ENCODE measurements at places on chromosomes 16 and 17.

- DNase-seq, result no peak
Observed at GRCh38 chr16:56143666-56144065, 47.6 kb upstream of the GNAO1 start.

- no peak for DNase-seq
Observed at GRCh38 chr16:59973966-59974365, 1239.8 kb upstream of the GOT2 start.

- DNase-seq, result no peak
Observed at GRCh38 chr17:56326001-56326359, 172.7 kb downstream of the ANKFN1 start.

DNA sequence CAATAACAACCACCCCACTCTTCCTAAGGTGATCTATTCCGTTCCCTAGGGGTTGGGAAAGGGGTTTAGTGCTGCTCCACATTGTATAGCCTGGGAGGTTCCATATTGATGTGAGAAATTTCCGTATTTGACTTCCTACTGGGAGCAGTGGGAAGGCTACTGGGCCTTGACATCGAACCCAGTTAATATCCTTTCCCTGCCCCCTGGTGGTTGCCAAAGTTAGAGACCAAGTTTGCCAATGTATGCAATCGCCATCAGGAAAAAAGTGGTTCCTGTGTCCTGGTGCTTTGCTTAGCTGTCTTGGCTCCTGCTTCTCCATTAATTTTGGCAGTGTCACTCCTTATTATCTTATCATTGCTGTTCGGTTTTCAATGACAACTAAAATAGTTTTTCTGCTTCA lies 914.9 kb downstream of the KCNJ2 start:
- DNase-seq, result peak; percentile 26

DNA sequence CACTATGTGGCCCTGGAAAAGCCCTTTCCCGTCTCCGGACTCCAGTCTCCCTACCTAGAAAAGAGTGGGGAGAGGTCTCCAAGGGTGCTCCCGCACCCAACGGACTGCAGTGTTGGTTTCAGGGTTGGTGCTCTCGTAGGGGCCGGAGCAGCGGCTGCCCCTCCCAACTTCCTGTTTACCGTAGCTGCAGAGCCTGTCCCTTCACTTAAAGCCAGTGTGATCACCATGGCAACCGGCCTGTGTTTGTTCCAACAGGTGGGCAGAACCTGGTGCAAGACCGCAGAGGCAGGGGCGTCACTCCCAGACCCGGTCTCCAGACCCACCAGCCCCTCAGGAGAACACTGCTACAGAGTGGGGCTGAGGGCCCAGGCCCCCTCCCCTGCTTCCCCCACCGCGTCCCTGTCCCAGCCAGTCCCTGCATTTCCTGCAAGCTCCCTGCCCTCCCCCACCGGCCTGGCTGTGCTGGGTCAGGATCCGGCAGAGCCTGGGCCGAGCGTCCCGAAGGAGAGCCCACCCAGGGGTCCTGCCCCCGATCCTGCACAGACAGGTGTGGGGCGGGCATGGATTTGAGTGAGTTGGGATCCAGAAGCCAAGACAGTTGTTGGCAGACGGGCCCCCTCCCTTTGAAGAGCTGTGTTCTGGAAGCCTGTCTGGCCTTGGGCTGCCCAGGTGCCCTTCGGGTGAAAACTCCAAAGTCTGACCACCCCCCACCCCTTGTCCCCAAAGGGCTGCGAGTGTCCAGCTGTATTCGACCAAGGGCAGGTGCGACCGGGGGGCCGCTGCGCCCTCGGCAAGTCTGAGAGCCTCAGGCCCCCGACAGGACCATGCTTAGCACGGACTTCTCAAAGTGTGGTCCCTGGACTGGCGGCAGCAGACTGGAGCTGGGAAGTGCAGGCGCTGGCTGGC lies 1.5 kb upstream of the BAIAP3 start:
- DNase-seq, result peak; percentile 42

DNA sequence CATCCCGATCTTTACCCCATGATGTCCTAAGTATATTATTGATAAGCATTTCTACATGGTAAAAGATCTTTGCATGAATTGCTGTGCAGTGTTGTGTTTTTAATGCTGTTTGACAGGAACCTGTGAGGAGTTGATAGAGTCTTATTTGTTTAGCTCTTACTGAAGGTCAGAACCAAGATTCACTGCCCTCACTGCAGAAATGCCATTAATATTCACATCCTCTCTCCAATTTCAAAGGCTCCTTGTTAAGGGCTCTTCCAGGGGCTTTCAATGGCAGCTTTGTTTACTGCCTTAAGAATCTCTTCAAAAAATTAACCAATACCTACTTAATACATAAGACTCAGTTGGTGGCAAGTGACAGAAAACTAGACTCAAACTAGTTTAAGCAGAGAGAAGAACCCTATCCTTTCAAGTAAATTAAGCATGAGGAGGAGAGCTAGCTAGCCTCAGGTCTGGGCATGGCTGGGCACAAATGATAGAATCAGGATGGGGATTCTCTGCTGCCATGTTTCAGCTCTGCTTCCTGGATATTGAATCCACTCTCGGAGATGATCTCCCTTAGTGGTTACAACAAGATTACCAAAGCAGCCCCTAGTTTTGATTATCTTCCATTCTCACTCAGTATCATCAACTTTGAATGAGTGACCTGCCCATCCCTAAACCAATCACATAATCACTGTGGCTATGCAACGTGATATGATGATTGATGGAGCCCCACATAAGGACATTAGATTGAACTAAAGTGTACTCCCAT lies 311.8 kb downstream of the CDH11 start:
- no peak for DNase-seq

DNA sequence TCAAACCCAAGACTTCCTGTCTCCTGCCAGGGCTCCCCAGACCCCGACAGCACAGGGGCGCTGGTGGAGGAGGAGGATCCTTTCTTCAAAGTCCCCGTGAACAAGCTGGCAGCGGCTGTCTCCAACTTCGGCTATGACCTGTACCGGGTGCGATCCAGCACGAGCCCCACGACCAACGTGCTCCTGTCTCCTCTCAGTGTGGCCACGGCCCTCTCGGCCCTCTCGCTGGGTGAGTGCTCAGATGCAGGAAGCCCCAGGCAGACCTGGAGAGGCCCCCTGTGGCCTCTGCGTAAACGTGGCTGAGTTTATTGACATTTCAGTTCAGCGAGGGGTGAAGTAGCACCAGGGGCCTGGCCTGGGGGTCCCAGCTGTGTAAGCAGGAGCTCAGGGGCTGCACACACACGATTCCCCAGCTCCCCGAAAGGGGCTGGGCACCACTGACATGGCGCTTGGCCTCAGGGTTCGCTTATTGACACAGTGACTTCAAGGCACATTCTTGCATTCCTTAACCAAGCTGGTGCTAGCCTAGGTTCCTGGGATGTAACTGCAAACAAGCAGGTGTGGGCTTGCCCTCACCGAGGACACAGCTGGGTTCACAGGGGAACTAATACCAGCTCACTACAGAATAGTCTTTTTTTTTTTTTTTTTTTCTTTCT lies 8.1 kb downstream of the SERPINF1 start:
- peak; percentile 62 for DNase-seq

DNA sequence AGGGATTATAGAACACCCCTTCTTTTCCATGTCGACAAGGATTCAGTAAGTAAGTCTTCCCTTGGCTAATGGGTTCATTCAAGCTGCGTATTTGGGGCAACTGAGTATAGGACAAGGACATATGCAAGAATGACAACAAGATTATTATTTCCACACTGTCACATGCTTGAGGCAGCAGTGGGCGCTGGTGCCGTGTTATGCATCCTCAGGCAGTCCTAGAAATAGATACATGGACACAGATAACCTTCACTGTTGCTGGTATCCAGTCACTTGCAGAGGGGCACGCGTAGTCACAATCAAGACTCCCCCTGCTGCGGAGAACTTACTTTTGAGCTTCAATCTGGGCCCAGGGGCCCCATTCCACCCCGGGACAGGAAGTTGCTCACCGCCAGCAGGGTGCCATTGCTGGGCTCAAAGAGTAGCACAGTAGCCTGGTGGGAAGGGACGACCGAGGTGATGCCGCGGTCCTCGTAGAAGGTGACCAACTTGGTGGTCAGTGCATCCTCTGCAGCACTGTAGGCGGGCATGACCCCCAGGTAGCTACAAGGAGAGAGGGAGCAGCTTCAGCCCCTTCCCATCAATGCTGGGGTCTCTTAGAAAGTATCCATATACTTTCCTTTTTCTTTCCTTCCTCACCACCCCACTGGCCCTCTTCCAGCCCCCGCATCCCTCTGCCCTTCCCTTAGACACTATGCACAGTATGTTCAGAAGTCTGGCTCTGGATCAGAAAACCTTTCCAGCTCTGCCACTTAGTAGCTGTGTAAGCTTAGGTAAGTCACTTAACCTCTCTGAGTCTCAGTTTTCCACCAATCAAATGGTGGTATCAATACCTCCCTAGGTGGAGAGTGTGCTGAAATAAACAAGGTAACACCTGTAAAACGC lies 804 bp downstream of the CRYM start:
- no peak for DNase-seq

GRCh38 chr16:77195411-77195810 lies 3.8 kb upstream of the SYCE1L start:
- DNase-seq, result no peak

DNA sequence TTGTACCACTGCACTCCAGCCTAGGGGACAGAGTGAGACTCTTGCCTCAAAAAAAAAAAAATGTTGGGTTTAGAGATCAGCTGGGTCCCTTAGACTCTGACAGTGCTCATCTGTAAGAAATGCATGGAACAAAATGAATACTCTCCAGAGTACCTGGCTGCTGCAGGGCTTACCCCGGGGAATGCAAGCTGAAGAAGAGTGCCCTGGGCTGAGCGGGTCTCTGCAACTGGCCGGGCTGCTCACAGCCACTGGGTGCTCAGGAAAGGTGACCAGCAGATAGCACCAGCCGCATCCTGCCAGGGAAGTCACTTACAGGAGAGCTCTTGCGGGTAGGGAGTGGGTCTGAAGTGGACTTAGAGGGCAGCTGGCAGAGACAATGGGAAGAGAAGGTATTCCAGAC lies 82.1 kb downstream of the GAS7 start:
- no peak for DNase-seq

- DNase-seq, result peak; percentile 64
Observed at GRCh38 chr17:2049333-2050299, 5.3 kb upstream of the HIC1 start.

GRCh38 chr16:7722761-7723160 lies 390.1 kb downstream of the RBFOX1 start:
- DNase-seq, result no peak

- DNase-seq, result no peak
Observed at GRCh38 chr17:71558901-71559300, 561.9 kb upstream of the SOX9 start.

GRCh38 chr16:30350134-30350871 lies 4.8 kb downstream of the CD2BP2 start:
- peak; percentile 60 for DNase-seq

DNA sequence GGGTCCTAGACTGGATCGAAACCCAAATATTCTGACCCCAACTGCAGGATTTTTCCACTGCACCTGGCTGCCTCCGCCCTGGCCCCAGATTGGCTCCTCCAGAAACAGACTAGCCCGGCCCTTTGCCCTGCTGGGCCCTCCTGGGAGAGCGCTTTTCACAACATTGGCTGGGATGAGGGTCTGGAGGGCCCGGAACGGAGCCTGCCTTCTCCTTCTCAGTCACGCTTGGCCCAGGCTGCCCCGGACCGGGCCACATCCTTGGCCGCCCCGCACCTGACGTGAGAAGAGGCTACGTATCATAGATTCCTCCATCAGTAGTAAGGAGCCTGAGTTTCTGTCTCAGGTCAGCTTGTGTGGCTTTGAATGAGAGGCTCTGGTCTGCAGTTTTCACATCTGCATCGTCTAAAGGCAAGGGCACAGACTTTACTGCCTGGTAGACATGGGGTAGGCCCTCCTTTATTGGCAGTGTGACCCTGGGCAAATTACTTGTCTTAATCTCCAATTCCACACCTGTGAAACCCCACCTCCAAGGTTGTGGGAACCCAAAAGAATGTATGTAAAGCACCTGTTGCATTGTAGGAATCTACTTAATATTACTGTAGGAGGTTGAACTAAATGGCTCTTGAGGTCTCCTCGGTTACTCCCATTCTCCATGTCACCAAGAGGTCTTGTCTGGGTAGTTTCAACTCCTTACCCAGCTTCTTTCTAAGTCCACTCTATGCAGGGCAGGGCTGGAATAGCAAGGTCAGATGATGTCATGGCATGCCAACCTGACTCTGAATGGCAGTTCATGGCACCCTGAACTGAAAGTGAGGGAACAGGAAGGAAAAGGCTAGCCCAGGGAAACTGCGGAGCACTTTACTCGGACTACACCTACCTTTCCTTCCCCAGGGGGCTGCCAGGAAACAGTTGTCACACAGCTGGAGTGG lies 661 bp downstream of the LRRC3C start:
- peak; percentile 78 for DNase-seq

DNA sequence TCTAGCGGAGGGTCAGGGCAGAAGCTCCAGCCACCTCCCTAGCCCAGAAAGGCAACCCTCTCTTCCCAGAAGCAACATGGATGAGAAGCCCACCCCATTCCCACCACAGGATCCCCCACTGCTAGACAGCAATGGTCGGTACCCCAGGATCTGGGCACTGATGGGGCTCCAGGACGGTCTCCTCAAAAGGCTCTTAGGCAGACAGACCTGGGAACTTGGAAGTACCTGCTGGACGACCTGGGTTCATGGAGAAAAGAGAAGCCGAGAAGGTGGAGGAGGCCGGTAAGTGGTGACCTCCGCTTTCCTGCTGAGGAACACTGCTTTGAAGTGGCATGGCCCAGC lies 96.6 kb downstream of the TBC1D16 start:
- DNase-seq, result no peak

- DNase-seq, result no peak
Observed at GRCh38 chr16:10776280-10776679, 32.6 kb downstream of the NUBP1 start.

DNA sequence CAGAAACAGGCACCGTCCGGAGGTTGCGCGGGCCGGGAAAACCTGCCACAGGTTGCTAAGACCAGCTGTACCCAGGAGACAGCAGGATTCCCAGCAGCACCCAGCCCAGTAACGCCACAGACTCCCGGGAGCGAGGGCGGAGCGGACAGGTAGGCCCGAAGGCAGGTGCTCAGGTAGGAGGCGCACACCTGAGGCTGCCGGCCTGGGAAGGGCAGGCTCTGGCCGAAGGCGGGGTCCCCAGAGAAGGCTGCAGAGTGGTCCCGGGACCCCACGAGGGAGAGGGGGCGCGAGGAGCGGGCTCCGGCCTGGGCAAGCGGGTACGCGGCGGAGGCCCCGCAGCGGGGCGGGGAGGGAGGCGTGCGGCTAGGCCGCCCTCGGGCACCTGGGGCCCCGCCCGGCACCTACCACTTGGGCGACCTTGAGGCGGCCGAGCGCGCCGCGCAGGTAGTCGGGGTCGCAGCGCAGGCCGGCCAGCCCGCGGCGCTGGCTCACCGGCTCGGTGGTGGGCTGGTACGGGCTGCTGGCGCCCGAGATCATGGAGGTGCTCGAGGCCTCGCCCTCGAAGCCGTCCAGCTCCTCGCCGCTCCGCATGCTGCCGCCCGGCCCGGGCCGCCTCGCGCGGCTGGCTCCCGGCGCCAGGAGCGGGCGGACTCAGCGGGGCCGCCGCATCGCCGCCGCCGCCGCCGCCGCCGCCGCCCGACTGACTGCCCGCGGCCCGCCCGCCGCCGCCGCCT lies 441 bp downstream of the CMTM4 start:
- peak; percentile 80 for DNase-seq

- DNase-seq, result no peak
Observed at GRCh38 chr17:71392715-71393567, 727.9 kb upstream of the SOX9 start.
